NCI-H524 treated with DMSO at 0.1 percent for 48 hours (cell line): ENCODE measurements at places on chromosomes 2 and 18.

DNA sequence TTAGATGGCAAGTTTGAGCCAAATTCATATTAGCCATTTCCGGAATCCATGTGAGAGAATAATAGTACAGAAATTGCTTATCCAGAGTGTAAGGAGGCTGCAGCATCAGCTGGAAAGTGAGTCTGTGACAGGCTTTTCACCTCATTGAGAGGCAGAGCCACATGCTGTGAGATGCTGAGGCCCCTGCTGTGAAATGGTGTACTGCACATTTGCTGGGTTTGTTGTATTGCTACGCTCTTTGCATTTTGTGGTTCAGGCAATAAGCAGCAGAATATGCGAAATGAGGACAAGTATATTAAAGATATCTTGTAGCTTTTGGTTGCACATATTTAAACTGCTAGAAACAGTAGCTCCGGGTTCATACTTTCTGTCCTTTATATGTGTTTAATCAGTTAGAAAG, 37.0 kb downstream of the NABP1 start:
- DNase-seq = no peak

DNA sequence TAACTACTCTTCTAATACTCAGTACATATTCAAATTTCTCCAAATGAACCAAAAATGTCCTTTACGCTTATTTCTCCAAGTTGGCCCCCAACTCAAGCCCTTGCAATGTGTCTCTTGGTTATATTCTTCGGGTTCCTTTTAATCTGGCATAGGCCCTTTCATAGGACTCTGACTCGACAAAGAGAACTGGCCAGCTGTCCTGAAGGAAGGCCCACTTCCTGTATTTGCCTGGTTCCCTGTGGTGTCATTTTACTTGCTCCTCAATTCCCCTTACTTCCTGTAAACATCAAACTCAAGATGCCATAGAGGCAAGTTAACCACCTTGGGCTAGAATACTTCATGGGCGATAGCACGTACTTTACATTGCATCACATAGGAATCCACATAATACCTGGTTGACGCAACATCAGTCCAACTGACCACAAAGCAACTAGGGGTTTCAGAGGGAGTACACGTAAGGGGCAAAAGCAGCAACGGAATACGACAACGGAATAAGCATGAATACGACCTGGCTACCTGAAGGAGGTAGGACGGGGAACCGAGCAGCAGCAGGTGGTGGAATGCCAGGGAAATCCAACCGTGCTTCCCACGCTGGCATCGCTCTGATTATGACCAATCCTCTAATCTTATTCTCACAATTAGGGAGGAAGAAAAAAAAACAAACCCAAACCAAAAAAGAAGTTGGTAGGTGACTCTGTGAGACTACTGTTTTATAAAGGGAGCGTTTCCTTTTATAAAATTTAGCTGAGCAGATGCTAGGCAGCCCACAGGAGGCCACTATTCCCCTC, 823 bp upstream of the GORASP2 start:
- DNase-seq = no peak

DNA sequence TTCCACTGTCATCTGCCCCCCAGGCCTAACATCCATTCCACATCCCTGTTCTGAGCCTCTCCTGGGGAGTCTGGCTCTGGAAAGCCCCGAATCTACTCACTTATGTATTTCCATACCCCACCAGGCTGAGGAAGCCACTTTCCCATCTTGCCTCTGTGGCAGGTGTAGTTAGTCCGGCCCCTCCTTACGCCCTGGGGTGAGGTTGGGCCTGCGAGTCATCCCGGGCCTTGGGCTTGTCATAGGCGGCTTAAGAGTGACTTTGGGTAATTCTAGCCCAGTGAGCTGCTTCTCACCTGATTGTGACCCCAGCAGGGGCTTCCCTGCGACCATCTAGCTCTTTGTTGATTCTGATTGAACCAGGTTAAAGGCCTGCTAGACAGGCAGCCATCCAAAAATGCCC, 21.1 kb downstream of the PCARE start:
- DNase-seq = no peak

GRCh38 chr2:184597571-184597991, 748 bp upstream of the ZNF804A start:
- DNase-seq = no peak

DNA sequence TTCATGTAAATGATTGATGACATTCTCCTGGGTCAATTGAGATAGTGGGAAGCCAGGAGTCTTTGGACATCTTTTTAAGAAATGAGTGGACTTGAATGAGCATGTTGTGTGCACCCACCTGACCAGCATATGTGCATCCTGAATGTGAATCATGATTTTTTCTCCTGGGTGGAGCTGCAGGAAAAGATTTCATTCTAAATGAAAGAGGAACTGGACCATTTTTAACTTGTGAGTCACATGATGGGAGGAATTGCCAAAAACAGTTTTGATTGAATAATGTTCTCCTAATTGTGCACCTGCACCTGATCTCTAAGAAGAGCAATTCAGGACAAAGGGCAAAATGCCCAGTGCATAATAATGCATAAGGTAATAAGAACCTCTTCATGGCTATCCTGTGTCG, 32.3 kb downstream of the COPS8 start:
- no peak for DNase-seq
